Activated naive CD4-positive, alpha-beta T cell (primary cell): ENCODE measurements at places on chromosomes 3 and 15.

- no peak for DNase-seq
Measured at GRCh38 chr15:59532770-59533379, 78.7 kb upstream of the GCNT3 start.

DNA sequence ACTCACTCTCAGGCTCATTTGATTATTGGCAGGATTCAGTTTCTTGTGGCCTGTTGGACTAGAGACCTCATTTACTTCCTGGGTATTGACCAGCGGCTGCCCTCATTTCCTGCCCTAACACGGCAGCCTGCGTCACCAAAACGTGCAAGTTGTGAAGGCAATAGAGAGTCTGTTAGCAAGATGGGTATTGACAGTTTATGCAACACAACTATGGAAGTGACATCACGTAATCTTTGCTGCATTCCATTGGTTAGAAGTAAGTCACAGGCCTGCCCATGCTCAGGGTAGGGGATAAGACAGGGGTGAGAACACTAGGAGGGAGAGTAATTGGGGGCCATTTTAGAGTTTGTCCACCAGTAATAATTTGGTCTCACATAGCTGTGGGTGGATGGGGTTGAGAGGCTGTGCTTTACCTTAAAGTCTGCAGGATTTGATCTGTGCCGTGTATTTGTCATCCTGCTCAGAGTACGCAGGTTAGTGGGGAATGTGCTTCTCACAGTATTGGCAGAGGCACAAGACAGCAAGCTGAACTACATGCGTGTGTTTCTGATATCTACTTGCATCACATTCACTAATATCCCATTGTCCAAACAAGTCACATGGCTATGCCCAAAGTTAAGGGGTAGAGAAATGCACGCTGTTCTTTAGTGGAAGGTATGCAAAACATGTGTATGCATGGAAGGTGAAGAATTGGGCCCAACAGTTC is 83.3 kb downstream of the EDEM1 start:
- DNase-seq = no peak

DNA sequence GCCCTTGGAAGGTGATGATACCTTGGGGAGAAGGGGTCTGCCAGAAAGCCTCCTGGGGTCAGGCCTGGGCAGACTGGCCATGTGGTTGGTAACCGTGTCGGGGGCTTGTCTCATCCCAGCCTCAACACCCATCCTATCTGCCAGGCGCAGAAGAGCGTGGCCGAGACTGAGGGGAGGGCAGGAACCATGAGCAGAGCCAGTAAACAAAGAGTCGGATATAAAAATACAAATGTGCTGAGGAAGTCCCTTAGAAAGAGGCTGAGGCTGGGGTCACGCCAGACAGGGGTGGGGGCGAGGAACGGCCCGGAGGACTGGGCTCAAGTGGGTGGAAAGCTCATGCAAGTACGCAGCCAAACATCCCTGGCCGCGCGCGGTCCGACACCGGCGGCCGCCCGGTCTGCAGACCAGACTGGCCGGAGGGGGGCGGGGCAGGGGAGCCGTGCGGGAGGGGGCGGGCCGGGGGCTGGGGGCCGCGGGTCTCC is 1.9 kb downstream of the CAMK2N2 start:
- DNase-seq = no peak

- no peak for DNase-seq
Measured at GRCh38 chr15:88621789-88622604, 857 bp downstream of the AEN start.

GRCh38 chr15:27764339-27764738 is 334.8 kb downstream of the OCA2 start:
- DNase-seq = no peak
